Breast epithelium (tissue), 4 donors: ENCODE measurements at places on chromosomes 11 and 22. TPM values are rescaled to one million over a fixed set of nuclear protein-coding genes. Genes with fewer than 3 reads are reported as not detected.

- DNase-seq: no peak
- no peaks in the 10 kb centered on the region for H3K27me3 ChIP-seq
- no peaks in the 10 kb centered on the region for H3K36me3 ChIP-seq
- peaks cover 6% of the 10 kb centered on the region for H3K4me1 ChIP-seq
- H3K4me3 ChIP-seq: no peak overlapping the region
Observed at GRCh38 chr22:41410311-41410751, 28.6 kb downstream of the TEF start.

- DNase-seq: no peak
- H3K36me3 ChIP-seq: no peaks in the 10 kb centered on the region
Observed at GRCh38 chr11:33160136-33160535, 1.1 kb downstream of the CSTF3 start.

DNA sequence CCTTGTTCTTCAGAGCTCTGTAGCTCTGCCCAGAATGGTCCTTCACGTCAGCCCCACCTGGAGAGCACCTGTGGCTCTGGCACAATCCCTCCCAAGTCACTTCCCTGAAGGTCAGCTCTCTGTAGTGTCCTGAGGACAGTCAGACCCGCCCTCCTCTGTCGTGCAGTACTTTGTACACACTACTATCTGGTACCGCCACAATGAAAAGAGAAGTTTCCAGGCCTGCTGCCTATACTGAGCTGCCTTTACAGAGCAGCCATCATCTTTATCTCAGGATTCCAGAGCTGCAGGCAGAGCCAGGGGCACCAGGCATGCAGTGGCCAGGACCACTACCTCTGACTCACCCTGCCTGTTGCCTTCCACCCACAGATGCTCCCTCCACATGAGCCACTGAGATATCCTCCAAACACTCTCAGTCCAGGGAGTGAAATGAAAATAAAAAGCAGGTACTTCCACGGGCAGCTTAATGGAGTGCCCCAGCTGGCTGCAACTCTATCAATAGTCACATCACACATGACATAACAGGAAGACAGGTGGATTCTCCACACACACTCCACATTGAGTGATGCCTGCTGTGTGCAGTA, 7.3 kb downstream of the PACSIN2 start:
- no peak overlapping the region for H3K4me3 ChIP-seq
- no peak for DNase-seq
- peaks cover 10% of the 10 kb centered on the region for H3K4me1 ChIP-seq
- no peaks in the 10 kb centered on the region for H3K27me3 ChIP-seq
- H3K27ac ChIP-seq: no peak overlapping the region

GRCh38 chr11:232783-233565, 3.2 kb downstream of the SIRT3 start:
- H3K27ac ChIP-seq: peak overlapping the region; percentile 66
- no peaks in the 10 kb centered on the region for H3K27me3 ChIP-seq
- peaks cover 12% of the 10 kb centered on the region for H3K4me1 ChIP-seq
- H3K36me3 ChIP-seq: no peaks in the 10 kb centered on the region
- peak; percentile 53 for DNase-seq
- peak overlapping the region; percentile 22 for H3K4me3 ChIP-seq

LDLRAD3 gene
- total RNA-seq: 40.6 TPM
